Activated CD4-positive, CD25-positive, alpha-beta regulatory T cell (primary cell): ENCODE measurements at places on chromosomes 1 and 21.
A peak's percentile ranks its signal among the peaks of the same experiment; 100 is the strongest.

DNA sequence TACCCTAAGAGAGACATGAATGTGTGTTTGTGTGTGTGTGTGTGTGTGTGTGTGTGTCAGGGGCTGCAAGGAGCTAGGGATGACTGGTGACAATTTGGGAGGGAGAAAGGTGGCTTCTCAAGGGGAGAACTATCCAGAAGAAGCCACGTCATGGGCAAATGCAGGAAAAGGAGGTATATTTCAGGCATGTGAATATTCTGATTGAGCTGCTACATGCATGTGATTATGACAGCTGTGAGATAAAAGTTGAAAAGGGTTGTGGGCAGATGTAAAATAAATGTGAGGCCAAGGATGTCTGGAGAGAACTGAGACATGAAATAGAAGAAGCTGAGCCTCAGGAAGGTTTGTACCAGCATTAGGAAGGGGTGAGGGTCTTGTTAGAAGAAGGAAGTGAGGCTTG lies 4.5 kb downstream of the CYP4A11 start:
- no peak for DNase-seq

DNA sequence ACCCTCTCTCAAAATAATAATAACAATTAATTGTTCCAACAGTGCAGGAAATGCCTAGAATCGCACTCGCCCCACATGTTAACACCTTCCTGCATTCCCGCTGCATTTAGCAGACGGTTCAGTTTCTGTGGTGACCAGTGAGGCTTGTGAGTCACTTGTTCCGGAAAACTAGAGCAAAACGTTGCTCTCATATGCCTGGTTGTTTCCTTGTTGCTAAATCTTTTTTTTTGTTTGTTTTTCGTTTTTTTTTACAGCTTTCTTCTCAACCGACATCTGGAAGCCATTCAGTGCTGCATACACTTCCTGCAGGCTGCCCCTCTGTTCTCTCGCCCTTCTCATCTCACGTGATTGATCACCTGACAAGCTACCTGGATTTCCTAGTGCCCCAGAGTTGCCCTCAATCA lies 56.9 kb upstream of the TMPRSS2 start:
- no peak for DNase-seq

DNA sequence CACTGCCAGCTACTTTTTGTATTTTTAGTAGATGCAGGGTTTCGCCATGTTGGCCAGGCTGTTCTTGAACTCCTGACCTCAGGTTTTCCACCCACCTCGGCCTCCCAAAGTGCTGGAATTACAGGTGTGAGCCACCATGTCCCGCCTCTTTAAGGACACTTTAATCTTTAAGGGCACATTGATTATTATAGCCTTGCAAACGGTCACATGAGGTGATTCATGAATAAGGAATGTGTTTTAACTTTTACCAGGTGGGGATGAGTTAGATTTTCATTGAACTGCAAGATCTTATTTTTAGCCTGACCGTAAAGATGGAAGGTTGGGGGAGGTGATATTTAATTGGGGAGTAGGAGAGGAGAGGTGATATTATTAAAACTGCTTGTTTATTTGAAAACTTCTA lies 61.9 kb downstream of the TBCE start:
- no peak for DNase-seq

DNA sequence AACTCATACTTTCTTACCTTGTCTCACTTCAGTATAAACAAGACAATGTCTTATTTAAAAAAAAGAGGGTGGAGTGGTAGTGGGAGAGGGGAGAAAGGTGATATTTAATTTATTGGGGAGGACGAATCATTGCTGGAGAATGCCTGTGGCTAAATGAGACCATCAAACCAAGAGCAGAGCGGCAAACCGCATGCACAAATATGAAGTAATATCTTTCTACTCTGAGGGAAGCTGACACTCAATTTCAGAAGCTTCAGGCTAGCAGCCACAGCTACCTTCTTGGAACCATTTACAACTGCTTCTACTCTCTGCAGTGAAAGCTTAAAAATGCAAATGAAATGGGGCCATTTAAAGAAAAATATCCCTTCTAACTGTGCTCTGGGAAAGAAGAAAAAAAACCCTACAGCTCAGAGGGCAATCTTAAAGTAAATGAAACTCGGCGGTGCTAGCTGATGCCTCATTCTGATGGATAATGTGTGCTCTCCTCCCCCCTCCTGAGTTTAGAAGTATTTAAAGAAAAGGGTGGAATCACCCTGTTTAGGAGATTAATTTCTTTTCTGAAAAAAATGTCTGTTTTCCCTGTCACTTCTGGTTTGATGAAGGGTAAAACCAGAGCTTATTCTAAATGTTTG lies 178.2 kb upstream of the CAMK1G start:
- DNase-seq: no peak

GRCh38 chr1:28157894-28158293 lies 18.6 kb downstream of the PTAFR start:
- no peak for DNase-seq

- DNase-seq: no peak
These were observed at the start of gene ZBTB8B for GRCh38 chr1:32464716-32465577. Gene ZBTB8B (plus strand): TSS chr1:32465072. CDS start chr1:32470625, 5,553 bp downstream.

DNA sequence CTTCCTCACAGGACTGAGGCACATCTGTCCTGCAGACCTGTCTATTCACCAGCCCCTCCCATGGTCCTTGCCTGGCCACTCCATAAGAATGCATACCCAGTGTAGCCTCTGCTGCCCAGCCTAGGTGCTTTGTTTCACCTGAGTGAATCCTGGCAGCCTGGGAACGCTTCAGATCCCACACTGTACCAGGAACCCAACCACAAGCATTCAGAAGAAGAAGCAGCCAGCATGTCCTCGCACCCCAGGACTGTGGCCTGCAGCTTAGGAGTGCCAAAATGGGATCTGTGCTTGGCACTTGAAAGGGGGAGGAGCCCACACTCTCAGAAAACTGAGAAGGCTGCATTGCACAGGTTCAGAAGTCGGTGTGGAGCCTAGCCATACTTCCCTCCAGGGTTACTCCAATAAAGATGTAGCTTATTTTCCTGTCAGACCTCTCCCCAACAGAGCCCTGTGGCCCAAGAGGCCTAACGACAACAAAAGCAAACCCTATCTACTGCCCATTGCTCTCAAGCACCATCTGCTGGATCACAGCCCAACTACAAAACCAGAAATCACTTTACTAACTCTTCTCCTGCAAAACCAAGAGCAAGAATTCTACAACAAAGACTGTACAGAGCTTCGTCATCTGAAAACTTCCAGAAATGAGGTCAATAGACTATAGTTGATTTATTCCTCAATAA lies 923.1 kb upstream of the NEGR1 start:
- no peak for DNase-seq

GRCh38 chr1:163231385-163231784 lies 28.7 kb upstream of the RGS5 start:
- no peak for DNase-seq

- no peak for DNase-seq
These were observed 98.2 kb downstream of the RGL1 start for GRCh38 chr1:183903101-183903500.

- DNase-seq: no peak
These were observed 56.3 kb upstream of the COA6 start for GRCh38 chr1:234316937-234317336.

GRCh38 chr1:176187001-176187400 lies 20.1 kb downstream of the COP1 start:
- DNase-seq: no peak

- no peak for DNase-seq
These were observed 12.9 kb downstream of the NEK7 start for GRCh38 chr1:198169672-198170071.

DNA sequence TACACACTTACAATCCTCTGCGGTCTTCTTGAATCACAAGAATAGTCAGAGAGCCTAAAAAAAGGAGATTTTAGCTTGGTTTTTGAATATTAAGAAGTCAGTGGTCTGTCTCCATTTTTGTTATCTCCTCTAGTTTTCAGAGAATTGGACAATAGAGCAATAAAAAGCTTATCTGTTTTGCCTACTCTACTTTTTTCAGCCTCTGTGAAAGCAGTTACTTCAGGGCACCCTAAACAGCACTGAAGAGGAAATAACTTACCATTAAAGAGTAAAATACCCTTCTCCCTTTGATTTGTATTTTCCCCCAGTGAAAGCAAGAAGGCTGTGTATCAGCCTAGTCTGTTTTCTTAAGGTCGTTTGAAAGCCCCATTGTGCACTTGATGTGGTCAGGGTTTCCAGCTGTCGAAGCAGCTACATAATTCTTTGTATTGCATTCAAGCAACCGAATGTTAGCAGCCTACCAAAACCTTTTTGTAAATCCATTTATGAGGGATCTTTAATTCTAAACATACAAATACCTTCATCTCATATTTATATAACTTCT lies 1.0 kb downstream of the NTMT2 start:
- no peak for DNase-seq

GRCh38 chr1:187504779-187505178 lies 676.0 kb downstream of the PLA2G4A start:
- DNase-seq: no peak

DNA sequence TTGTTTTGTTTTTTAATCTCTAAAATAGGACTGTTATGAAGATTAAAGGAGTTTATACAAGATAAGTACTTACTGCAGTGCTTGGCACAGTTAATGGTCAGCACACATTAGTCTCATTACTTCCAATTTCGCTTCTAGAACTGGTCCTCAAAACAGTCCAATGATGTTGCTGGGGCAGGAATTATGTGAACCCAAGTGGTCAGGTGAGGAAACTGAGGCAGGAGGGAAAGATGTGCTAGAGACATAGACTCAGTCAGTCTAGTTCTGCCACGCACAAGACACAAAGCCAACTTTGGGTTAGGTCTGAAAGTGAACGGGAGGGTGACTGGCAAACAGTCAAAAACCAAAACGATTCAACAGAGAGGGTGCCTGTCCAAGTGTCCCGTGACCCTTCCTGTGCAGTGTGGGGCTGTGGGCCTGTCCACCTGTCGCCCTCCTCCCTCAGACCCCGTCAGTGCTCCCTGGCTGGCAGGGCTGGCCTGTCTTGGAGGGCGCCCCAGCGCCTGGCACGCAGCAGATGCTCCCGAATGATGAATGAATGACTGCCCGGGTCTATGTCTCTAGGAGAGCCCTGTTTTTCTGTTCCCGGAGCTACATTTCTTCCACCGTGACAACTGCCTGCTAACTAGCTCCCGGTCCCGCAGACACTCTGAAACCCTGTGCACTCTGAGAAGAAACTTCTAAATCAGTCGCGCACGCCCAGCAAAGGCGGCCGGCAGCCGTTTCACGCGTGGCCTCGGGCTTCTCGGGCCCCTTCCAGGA lies 2.4 kb downstream of the LRP8 start:
- DNase-seq: no peak

- no peak for DNase-seq
These were observed at the start of gene S100A13 for GRCh38 chr1:153626904-153627714. Gene S100A13 (minus strand): TSS chr1:153627505. CDS start chr1:153626472, 1,033 bp downstream.

GRCh38 chr1:163842571-163842970 lies 520.8 kb downstream of the NUF2 start:
- DNase-seq: no peak

DNA sequence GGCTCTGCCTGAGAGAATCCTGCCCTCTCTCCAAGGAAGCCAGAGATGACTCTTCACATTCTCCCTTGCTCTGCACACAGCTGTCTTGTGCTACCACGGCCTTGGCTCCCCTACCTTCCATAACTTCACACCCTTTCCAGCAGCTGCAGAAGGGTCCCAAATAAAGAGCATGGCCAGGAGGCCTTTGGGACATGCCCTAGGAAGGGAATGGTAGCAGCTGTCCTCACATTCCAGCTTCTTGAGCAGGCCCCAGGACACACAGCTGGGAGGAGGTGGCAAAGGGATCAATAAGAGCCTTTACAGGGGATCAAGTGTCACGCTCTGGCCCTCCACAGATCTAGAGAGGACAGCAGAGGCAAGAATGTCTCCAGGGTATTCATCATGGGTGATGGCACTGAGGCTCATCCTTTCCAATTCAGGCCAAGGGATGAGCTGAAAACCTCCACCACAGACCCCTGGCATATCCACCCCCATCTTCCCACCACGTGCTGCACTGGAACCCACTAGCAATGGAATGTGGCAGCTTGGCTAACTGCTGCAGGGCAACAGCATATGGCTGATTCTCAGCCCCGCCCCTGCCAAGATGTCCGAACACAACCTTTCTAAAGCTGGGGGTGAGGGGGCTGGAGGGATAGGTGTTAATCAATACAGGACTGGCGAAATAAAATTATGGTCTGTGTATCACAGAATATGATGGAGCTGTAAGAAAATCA lies 17.8 kb upstream of the RAB29 start:
- no peak for DNase-seq

- no peak for DNase-seq
These were observed 134.6 kb downstream of the BRINP2 start for GRCh38 chr1:177305040-177306018.

- no peak for DNase-seq
These were observed 62.0 kb upstream of the ABCG1 start for GRCh38 chr21:42156690-42157605.

GRCh38 chr21:42202321-42202720 lies 16.6 kb upstream of the ABCG1 start:
- DNase-seq: no peak

DNA sequence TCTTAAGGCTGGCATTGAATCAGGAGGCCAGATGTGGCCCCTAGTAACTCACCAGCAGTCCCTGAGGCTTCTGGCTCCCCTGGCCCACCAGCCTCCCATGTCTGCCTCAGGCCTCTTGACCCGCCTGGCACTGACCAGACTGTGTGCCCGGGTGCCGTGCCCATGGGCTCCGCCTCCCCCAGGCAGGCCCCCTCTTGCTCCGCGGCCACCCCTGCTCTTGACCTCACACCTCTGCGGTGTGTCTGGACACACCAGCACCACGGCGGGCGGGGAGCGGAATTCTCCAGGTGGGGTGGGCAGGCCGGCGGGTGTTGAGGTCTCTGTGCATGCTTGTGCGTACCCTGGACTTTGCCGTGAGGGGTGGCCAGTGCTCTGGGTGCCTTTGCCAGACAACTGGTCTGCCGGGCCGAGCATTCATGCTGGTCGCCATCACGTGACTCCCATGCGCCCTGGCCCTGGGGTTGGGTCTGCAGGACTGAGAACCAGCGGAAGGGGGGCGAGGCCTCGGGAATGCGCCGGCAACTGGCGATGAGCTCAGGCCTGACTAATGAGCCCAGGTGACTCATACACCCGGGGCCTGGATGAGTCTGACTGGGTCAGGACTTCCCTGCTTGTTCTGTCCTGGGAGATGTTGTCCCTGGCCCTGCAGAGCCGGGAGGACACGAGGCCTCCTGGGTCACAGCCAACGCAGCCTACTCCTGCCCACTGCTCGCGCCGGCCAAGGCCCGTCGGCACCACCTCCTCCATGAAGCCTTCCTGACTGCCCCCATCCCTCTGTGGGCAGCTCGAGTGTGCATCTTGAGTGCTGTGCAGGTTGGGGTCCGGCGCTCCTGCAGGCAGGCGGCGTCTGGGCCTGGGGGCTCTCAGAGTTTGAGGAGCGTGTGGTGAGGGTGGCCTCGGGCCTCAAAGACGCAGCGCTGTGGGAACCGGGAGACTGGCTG lies 22.6 kb downstream of the COL18A1 start:
- DNase-seq: no peak

GRCh38 chr1:31788138-31788824 lies 24.1 kb upstream of the ADGRB2 start:
- DNase-seq: peak; percentile 90

DNA sequence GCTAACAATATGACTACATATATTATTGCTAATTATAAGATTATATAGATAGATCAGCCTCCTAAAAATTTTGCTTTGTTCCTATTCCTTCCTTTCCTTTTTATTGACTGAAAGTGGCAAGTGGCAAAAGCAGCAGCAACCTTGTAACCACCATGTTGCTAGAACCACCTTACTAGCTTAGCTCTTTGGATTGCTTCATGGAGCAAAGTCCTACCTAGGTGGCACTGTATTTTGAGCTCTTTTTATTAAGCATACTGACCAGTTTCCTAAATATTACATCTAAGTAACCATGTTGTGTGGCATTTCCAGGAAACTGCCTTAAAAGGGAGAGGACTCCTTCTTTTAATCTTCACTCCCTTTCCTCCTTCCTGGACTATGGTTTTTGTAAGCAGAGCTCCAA lies 90.8 kb downstream of the UCHL5 start:
- no peak for DNase-seq

GRCh38 chr21:39073063-39073462 lies 110.2 kb downstream of the PSMG1 start:
- DNase-seq: no peak
